Activated CD4-positive, alpha-beta T cell treated with anti-CD3 and anti-CD28 coated beads for 4 hours (primary cell): ENCODE measurements at places on chromosomes 5 and 9.
A peak's percentile ranks its signal among the peaks of the same experiment; 100 is the strongest.

DNA sequence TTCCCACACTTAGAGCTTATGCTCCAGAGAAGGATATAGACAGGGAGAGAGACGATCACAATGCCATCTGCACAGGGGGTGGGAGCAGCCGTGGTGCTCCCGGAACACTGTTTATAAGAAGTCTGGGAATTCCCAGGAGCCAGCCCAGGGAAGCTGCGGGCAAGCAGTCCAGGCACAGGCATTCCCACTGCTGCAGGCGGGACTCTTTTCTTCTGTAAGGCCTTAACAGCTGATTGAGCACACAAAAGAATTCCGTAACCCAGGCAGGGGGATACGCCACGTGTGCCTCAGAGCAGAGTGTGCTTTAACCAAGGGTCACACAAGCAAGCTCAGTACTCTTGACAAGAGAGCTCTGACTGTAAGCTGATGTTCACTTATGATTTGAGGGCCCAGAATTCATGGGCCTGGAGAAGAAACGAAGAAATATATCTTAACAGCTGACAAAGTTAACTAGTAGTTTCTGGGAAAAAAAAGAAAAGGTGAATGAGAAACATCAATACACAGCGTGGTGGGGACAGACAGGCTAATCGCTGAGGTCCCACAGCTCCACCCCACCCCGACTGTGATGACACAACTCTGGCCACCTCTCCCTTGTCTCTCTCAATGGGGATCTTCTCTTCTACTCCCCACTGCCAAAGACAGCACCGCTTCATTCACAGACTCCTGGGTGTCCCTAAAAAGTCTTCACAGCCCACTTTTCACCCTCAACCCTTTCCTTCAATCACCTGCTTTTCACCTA, 85.9 kb upstream of the SIMC1 start:
- DNase-seq = no peak

GRCh38 chr5:95918421-95919006, 43.1 kb downstream of the ELL2 start:
- DNase-seq = no peak

GRCh38 chr5:151618907-151619306, 27.8 kb upstream of the FAT2 start:
- no peak for DNase-seq

DNA sequence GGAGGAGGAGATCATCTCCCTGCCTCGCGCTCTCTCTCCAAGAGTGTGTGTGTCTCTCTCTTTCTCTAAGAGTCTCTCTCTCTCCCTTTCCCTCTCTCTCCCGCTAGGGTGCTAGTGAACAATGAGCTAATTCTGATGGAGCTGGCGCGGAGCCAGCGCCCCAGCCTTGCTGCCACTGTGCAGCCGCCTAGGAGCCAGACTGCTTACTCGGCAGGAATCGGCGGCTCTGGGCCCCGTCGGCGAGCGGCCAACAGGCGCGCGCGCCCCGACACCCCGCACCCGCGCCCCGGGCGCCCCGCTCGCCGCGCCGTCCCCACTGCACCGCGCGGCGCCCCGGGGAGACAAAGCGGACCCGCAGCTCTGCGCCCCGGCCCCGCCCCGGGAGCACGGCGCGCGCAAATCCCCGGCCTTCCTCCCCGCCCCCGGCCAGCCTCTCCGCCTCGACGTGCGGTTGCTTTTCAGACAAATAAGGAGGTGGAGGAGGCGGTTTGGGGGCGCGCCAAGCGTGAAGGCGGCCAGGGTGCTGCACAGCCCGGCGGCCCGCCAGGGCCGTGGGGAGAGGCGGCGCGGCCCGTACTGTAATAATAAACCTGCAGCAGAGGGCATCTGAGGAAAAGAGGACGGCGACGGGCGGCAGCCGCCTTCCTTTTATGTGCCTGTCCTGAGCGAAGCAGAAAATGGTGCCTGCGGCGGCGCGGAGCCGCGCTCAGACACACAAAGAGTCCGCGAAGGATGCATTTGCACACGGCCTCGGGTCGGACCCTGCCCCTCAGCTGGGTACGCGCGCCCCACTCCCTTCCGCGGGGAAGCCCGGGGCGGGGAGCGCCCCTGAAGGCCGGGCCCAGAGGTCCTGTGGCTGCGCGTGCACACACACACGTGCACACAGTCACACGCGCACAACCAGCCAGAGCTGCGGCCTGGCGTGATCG, 625 bp upstream of the NREP start:
- peak; percentile 72 for DNase-seq

DNA sequence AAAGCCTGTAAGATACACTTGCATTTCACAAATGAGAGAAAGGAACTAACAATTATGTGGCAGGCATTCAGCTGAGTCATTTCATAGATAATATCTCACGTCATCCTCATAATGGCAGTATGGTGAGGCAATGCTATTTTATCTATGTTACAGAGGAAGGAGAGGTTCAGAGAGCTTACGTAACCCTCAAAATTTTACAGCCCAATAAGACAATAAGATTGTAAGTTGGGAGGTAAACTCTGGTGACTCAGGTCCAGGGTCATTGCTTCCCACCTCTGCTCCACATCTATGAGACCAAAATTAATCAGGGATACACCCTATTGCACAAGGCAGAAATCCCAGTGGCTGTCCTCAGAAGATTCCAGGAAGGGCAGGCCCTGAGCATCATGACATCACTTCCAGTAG, 309.7 kb downstream of the NSG2 start:
- DNase-seq = no peak

DNA sequence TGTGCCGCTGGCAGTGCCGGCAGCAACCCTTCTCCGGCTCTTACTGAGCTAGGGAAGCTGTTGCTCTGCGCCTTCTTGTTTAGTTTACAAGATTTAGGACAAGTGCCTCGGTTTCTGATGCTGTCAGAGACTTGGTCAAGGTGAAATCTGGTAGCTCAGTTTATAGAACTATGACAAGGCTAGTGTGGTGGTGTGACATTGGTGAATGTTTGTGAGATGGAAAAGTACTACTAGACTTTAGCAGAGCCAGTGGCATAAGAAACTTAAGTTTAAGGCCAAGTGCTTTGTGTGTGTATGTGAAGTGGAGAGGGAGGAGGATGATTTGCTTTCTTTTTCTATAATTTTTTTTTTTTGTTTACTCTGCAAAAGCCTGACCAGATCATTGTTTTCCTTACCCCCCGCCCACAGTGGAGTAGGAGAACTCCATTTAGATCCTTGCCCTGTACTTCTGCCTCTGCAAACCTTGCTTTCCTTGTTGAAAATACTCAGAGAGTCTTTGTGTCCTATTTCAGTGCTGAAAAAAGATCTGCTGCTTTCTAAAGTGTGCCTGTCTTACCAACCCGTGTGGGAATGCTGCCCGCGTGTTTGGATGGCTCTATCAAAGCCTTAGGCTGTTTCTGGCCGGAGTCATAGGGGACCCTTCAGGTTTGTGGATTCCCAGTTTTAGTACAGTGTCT, 75.9 kb downstream of the TRIO start:
- no peak for DNase-seq

DNA sequence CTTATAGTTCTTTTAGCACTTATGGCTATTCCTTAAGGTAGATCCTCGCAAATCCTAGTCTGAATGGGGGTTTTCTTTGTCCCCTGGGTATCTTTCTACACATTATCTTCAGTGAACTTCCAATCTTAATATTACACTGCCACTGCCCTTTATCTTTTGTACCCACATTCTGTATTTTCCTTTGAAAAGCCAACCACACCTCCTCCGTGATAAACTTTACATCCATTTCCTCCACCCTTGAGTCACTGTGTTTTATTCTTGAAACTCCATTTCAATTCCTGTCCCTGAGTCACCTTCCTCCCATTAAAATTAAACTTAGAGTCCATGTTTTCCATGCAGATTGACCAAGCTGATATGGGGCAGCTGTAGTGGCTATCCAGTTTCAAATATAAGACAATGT, 43.2 kb upstream of the RICTOR start:
- no peak for DNase-seq

DNA sequence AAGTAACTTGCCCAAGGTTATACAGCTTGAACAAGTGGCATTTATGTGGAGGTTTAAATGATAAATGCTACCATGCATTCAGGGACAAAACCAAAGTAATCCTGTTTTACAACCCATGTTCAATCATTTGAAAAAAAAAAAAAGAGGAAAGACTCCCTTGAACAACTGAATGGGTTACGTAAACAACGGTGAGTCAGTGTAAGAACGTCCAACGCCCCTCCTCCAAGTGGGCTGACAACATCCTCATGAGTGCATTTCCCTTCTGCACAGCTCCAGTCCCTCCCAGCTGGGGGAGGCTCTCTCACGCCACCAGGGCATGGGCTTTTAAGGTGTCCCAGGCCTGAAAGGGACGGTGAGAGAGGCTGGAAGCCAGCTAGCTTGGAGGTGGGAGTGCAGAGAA, 90.0 kb downstream of the PRRT1B start:
- peak; percentile 80 for DNase-seq

- DNase-seq = no peak
These were observed 200.3 kb downstream of the C9orf152 start for GRCh38 chr9:110007477-110008270.

- no peak for DNase-seq
These were observed 111.6 kb downstream of the CTNND2 start for GRCh38 chr5:11792621-11793020.

GRCh38 chr9:7169717-7170389, 412.1 kb downstream of the KDM4C start:
- no peak for DNase-seq

GRCh38 chr9:108780942-108781734, 74.6 kb downstream of the ACTL7B start:
- no peak for DNase-seq

GRCh38 chr5:100313657-100314056, 221.5 kb upstream of the FAM174A start:
- no peak for DNase-seq

DNA sequence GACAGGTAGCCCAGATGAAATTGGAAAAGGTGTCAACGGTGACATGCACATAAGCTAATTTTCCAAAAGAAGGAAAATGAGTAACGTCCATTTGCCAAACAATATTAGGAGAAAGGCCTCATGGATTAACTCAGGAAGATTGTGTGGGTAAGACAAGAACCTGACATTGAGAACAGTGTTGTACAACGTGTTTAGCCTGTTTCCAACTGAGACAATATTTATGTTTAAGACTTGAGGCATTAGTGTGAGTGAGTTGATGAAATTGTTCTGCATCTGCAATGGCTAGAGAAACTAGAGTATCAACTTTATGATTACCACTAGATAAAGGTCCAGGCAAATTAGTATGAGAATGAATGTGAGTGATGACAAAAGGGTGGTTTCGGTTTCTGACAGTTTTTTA, 191.3 kb upstream of the RAI14 start:
- no peak for DNase-seq

GRCh38 chr5:131129306-131129705, 35.8 kb downstream of the HINT1 start:
- no peak for DNase-seq

GRCh38 chr5:149667084-149667828, 62.9 kb upstream of the PPARGC1B start:
- no peak for DNase-seq

- DNase-seq = no peak
These were observed 154.1 kb downstream of the LRRC70 start for GRCh38 chr5:62732677-62733121.

- DNase-seq = no peak
These were observed 171.1 kb downstream of the ENC1 start for GRCh38 chr5:74469234-74469994.
